Calu3 (cell line): ENCODE measurements at places on chromosomes 13 and 19. TPM values are rescaled to one million over a fixed set of nuclear protein-coding genes. Genes with fewer than 3 reads are reported as not detected.

The ZNF439 gene
- 0.71 TPM in 2 replicates for total RNA-seq

The SETDB2 gene
- 4.9 and 6.0 TPM in 2 replicates for total RNA-seq

The ZNF729 gene
- total RNA-seq: not detected in 2 replicates

The JAK3 gene
- not detected in 2 replicates for total RNA-seq

DNA sequence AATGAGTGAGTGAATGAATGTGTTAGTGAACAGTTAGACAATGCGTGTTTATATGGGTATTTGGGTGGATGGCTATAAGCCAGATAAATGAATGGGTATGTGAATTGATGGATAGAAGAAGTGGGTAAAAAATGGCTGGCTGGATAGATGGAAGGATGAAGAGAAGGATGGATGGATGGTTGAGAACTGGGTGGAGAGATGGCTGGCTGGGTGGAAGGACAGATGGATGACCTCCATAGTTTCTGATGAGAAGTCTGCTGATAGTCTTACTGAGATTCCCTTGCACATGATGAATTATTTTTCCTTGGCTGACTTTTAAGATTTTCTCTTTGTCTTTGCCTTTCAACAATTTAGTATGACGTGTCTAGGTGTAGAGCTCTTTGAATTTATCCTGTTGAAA lies 57.4 kb downstream of the RYR1 start:
- no peak overlapping the region for H3K27ac ChIP-seq
- no peak for DNase-seq
- peaks cover 82% of the 10 kb centered on the region for H3K27me3 ChIP-seq
- no peak overlapping the region for H3K4me3 ChIP-seq
- no peaks in the 10 kb centered on the region for H3K36me3 ChIP-seq

DNA sequence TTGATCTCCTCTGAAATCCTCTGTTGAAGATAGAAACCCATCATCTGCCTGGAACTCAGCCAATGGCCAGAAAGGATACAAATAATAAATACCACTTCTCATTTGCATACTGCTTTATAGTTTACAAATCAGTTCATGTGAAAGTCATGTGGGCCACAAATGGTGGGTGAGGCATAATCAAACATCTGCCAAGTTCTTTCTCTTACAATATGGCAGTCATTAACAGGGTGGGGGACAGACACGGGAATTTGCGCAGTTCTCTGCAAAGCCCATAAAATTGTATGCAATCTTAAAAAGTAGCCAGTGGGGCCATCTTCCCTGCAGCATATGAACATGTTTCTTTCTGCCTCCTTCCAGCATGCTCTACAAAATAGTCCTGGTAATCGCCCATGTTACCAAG lies 59.6 kb downstream of the NUFIP1 start:
- no peak for DNase-seq
- H3K27me3 ChIP-seq: peaks cover 13% of the 10 kb centered on the region
- H3K4me3 ChIP-seq: no peak overlapping the region
